ENCODE measurements at places on chromosomes 4 and X.

DNA sequence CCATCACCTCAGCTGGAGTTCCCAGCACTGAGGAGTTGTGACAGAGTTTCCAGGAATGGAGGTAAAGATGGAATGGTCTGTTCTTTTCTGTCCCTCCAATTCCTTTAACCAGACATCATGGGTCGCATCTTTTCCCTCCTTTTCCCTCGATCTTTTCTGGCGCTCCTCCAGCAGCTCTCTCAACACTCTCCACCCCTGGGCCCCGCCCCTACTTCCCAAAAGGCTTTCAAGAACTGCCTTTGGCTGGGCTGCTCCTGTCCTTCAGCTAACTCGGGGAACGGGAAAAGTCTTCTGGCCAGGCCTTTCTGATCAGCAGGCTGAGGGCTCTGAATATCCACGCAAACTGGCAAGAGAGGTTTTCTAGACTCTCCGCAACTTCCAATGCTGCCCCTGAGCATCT lies 34.0 kb downstream of the UTP14A start:
- no peak overlapping the region for H3K27ac ChIP-seq
- no peak for DNase-seq
- no peaks in the 10 kb centered on the region for H3K36me3 ChIP-seq
- peaks cover 28% of the 10 kb centered on the region for H3K27me3 ChIP-seq
- no peak overlapping the region for H3K4me3 ChIP-seq

- H3K27ac ChIP-seq = peak overlapping the region; percentile 60
- DNase-seq = no peak
- peaks cover 26% of the 10 kb centered on the region for H3K4me1 ChIP-seq
Observed at GRCh38 chr4:26048950-26049349, 134.9 kb downstream of the SMIM20 start.

GRCh38 chr4:62408454-62408853 lies 1208.3 kb downstream of the ADGRL3 start:
- no peak for DNase-seq
- H3K4me3 ChIP-seq = no peak overlapping the region

- no peaks in the 10 kb centered on the region for H3K27me3 ChIP-seq
- no peak overlapping the region for H3K27ac ChIP-seq
- H3K4me1 ChIP-seq = no peaks in the 10 kb centered on the region
- no peak for DNase-seq
Observed at GRCh38 chr4:161829591-161829990, 334.2 kb downstream of the FSTL5 start.

- no peak overlapping the region for H3K27ac ChIP-seq
- no peak overlapping the region for H3K4me3 ChIP-seq
- peaks cover 3% of the 10 kb centered on the region for H3K27me3 ChIP-seq
- DNase-seq = no peak
Observed at GRCh38 chr4:82710197-82710929, 88.2 kb downstream of the SCD5 start.

GRCh38 chrX:85611926-85612325 lies 232.5 kb upstream of the POF1B start:
- no peak for DNase-seq
- no peak overlapping the region for H3K4me3 ChIP-seq
- no peaks in the 10 kb centered on the region for H3K4me1 ChIP-seq
- no peaks in the 10 kb centered on the region for H3K36me3 ChIP-seq

DNA sequence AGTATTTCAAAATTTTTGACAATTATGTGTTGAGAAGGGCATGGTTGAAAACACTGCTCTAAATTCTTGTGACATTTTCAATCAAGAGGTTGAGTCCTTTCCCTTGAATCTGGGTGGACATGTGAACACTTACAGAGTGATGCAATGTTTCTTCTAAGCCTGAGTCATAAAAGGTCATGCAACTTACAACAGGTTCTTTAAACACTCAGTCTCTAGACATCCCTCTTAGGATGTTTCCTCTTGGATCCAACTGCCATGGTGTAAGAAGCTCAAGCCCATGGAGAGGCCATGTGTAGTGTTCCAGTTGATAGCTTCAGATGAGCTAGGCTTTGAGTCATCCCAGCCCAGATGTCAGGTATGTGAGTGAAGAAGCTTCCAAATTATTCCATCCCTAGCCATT lies 232.2 kb upstream of the MAOA start:
- H3K4me3 ChIP-seq = no peak overlapping the region
- no peaks in the 10 kb centered on the region for H3K27me3 ChIP-seq
- no peak overlapping the region for H3K27ac ChIP-seq
- no peaks in the 10 kb centered on the region for H3K36me3 ChIP-seq

GRCh38 chr4:95505799-95506198 lies 43.0 kb downstream of the UNC5C start:
- no peak for DNase-seq
- H3K4me3 ChIP-seq = no peak overlapping the region
- H3K27ac ChIP-seq = peak overlapping the region; percentile 8
- peaks cover 23% of the 10 kb centered on the region for H3K36me3 ChIP-seq

DNA sequence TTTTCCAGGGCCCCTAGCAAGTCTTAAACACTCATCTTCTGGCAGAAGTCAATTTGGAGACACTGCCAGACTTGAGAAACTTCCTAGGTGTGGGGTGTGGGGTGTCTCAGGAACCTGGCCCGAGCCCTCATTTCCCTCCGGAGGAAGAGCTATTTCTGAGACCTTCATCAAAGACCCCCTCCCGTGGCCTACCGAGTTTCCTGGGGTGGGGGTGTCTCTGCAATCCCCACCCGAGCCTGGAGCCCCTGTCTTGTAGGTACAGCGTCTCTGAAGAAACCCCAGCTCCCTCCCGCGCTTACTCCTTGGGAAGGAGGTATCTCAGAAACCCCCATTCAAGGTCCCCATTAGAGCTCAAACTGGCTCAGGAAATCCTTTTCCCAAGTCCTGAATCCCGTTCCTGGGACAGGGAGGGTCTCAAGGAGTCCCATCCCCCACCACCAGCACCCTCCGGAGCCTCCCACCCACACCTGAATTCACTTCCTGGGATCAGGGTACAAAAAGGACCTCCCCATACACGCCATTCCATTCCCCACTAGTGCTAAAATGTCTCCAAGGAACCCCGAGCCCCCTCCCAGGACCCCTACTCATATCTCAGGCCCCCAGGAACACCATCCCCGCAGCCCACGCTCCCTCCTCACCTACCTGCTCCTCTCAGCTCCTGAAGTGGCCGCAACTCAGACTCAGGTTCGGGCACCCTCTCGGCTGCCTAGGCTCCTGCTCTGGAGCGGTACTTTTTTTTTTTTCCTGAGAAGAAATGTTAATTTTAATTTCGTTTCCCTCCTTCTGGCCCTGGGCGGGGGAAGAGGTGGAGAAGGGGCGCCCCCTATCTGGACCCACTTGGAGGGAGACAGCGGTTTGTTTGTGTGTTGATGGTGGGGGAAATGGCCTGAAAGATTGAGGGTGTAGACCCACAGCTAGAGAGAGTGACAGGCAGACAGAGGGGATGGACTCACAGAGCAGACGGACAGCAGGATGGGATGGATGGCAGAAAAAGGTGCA lies 1.1 kb downstream of the SLC38A5 start:
- peaks cover 7% of the 10 kb centered on the region for H3K4me1 ChIP-seq
- H3K36me3 ChIP-seq = no peaks in the 10 kb centered on the region
- H3K27me3 ChIP-seq = peaks cover 16% of the 10 kb centered on the region
- no peak overlapping the region for H3K4me3 ChIP-seq

- H3K27ac ChIP-seq = no peak overlapping the region
- no peak for DNase-seq
- no peaks in the 10 kb centered on the region for H3K36me3 ChIP-seq
- H3K4me1 ChIP-seq = no peaks in the 10 kb centered on the region
- no peak overlapping the region for H3K4me3 ChIP-seq
- H3K27me3 ChIP-seq = no peaks in the 10 kb centered on the region
Observed at GRCh38 chr4:110982486-110982885, 359.6 kb upstream of the PITX2 start.

GRCh38 chr4:164551713-164552040 lies 202.3 kb upstream of the SMIM31 start:
- no peak overlapping the region for H3K27ac ChIP-seq
- no peaks in the 10 kb centered on the region for H3K36me3 ChIP-seq
- H3K27me3 ChIP-seq = no peaks in the 10 kb centered on the region

DNA sequence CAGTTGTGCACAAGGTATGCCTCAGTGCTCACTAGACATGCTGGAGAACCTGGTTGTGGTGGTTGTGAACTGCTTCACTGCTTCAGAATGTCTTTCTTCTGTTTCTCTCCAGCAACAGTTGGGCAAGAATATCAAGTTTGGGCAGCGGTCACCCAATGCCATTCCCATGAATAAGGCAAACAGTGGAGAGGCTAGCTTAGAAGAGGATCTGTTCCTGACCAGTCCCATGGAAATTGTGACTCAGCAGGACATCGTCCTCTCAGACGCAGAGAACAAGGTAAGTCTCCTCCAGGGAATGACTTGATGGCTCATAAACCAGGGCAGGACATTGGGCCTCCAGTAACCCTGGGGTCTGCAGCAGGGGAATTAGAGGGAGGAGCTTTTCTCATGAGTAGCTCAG lies 79.9 kb downstream of the AASDH start:
- DNase-seq = no peak
- peaks cover 18% of the 10 kb centered on the region for H3K36me3 ChIP-seq
- no peaks in the 10 kb centered on the region for H3K27me3 ChIP-seq
- H3K4me1 ChIP-seq = peaks cover 5% of the 10 kb centered on the region
- H3K27ac ChIP-seq = no peak overlapping the region

GRCh38 chr4:52982946-52983340 lies 120.8 kb downstream of the RASL11B start:
- no peak overlapping the region for H3K27ac ChIP-seq
- no peaks in the 10 kb centered on the region for H3K27me3 ChIP-seq
- no peaks in the 10 kb centered on the region for H3K36me3 ChIP-seq
- no peak for DNase-seq
- peaks cover 60% of the 10 kb centered on the region for H3K4me1 ChIP-seq
- H3K4me3 ChIP-seq = no peak overlapping the region

DNA sequence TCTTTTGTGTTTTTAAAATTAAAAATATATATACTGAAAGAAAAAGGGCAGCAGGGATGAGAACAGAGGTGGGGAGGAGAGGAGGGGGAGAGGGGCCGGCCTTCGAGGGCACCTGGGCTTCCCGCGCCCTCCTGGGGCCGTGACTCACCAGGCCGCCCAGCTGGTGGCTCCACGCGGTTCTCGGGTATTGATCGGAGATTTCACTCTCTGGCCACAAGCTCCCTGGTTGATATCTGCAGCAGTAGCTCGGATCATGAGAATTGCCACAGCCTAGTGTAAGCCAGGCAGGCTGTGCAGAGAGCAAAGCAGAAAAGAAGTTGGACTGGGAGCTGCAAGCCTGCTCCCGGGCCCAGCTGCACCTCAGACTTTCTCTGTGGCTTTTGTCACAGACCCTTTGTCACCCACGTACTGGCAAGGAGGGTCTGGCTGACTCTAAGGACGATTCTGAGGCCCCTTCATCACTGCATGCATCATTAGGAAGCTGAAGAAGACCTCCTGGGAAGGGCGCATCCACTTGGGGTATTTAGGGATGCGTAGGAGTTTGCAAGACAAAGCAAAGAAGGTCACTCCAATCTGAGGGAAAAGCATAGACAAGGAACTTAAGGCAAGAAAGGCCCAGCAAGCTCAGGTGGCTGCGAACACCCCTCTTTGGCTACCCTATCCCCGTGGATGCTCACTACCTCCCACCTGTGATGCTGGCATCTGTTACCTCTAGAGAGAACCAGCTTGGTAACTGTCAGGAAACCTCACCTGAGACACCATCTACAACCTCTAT lies 71.7 kb downstream of the CPZ start:
- peaks cover 4% of the 10 kb centered on the region for H3K4me1 ChIP-seq
- H3K36me3 ChIP-seq = no peaks in the 10 kb centered on the region
- H3K4me3 ChIP-seq = no peak overlapping the region
- no peak for DNase-seq
- no peak overlapping the region for H3K27ac ChIP-seq
- H3K27me3 ChIP-seq = peaks cover 57% of the 10 kb centered on the region

- DNase-seq = no peak
- peaks cover 4% of the 10 kb centered on the region for H3K4me1 ChIP-seq
- H3K4me3 ChIP-seq = no peak overlapping the region
Observed at GRCh38 chr4:10084651-10085358, 31.8 kb downstream of the WDR1 start.

DNA sequence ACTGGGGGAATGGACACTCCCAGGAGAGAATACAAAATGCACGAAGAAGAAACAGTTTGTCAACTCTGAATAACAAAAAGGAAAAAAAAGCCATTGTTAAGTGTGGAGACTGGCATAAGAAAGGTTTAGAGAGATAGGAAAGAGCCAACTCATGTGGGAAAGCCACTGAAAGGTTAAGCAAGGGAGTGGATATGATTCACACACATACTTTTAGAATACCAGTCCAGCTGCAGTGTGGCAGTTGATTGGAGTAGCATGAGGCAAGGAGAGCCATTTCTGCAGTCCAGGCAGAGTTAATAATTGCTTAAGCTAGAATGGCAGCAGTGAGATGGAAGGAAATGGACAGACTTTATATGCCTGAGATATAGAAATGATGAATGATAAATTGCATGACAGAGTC lies 36.9 kb upstream of the ADAD1 start:
- no peaks in the 10 kb centered on the region for H3K27me3 ChIP-seq

GRCh38 chr4:52890521-52890791 lies 28.3 kb downstream of the RASL11B start:
- H3K36me3 ChIP-seq = peaks cover 9% of the 10 kb centered on the region
- H3K4me1 ChIP-seq = peaks cover 11% of the 10 kb centered on the region
- H3K4me3 ChIP-seq = no peak overlapping the region
- no peak for DNase-seq
- H3K27me3 ChIP-seq = no peaks in the 10 kb centered on the region

- peaks cover 11% of the 10 kb centered on the region for H3K36me3 ChIP-seq
- H3K4me1 ChIP-seq = peaks cover 22% of the 10 kb centered on the region
- no peak for DNase-seq
- no peaks in the 10 kb centered on the region for H3K27me3 ChIP-seq
- H3K27ac ChIP-seq = peak overlapping the region; percentile 94
Observed at GRCh38 chr4:2932321-2932950, 30.8 kb downstream of the NOP14 start.

GRCh38 chr4:47703008-47703407 lies 134.9 kb downstream of the CORIN start:
- peaks cover 10% of the 10 kb centered on the region for H3K27me3 ChIP-seq
- peaks cover 17% of the 10 kb centered on the region for H3K4me1 ChIP-seq

DNA sequence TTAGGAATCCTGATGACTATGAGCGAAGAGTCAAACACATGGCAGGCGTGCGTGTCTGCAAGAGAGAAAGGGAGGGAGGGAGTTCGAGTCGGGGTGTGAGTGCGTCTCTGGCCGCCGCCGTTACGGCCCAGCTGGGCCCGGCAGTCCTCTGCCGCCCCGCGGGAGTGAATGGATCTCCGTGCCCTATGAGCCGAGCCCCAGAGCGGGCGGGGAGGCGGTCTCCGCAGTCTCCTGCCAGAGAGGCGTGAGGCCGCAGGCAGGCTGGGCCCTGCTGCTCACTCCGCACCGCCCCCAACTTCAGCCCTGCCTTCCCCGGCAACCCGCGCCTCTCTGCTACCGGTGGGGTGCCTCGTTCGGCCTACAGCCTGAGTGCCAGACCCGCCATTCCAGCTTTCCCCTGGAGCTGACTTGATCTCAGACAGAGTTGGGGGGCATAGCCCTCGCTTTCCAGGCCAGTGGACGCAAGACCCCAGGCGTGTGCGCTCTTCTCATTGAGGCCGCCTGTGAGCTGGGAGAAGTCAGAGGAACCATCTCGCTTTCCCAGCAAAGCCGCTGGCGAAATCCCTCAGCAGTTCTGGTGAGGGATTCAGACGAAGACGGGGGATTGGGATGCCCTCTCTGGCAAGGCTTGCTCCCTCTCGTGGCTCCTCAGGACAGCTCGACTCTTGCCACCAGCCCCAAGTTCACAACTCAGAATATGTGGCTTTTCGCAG lies 1.4 kb downstream of the SLC16A2 start:
- H3K4me1 ChIP-seq = peaks cover 12% of the 10 kb centered on the region
- peak overlapping the region; percentile 39 for H3K27ac ChIP-seq
- peaks cover 3% of the 10 kb centered on the region for H3K27me3 ChIP-seq
- H3K36me3 ChIP-seq = no peaks in the 10 kb centered on the region

- H3K36me3 ChIP-seq = no peaks in the 10 kb centered on the region
- H3K27me3 ChIP-seq = no peaks in the 10 kb centered on the region
- H3K27ac ChIP-seq = peak overlapping the region; percentile 13
Observed at GRCh38 chrX:109857584-109858228, 124.6 kb upstream of the ACSL4 start.
